ENCODE measurements at places on chromosomes 7 and 10.

GRCh38 chr7:93374345-93374940 lies 142.3 kb downstream of the VPS50 start:
- no peak for DNase-seq

GRCh38 chr7:82624337-82624736 lies 180.8 kb upstream of the CACNA2D1 start:
- DNase-seq = no peak

GRCh38 chr10:88243202-88243744 lies 339.8 kb downstream of the RNLS start:
- DNase-seq = no peak

GRCh38 chr7:78777829-78778228 lies 675.6 kb downstream of the MAGI2 start:
- no peak for DNase-seq

- DNase-seq = no peak
Observed at GRCh38 chr10:114212153-114212552, 26.9 kb upstream of the VWA2 start.

GRCh38 chr10:13681095-13681494 lies 94.3 kb downstream of the PRPF18 start:
- DNase-seq = no peak

- DNase-seq = no peak
Observed at GRCh38 chr7:12719141-12719919, 31.9 kb downstream of the ARL4A start.

- no peak for DNase-seq
Observed at GRCh38 chr10:100743626-100744135, 1.7 kb upstream of the PAX2 start.

DNA sequence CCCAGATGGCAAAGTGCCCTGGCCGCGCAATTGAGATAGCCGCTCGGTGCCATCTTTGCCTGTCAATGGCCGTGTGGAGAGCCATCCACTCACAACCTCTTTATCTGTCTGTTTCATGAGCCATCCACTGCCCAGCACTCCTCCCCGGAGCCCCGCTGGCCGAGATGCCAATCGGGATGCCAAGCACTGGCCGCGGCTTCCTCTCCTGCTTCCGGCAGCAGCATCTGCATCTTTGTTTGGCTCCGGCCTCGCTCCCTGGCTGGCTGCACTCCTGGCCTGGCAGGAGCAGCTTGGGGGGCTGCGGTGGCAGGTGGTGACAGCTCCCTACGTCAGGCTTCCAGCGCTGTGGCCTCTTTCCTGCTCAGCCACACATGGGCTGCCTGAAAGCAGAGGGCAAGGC lies 231.7 kb downstream of the USP6NL start:
- no peak for DNase-seq
